Right ventricle myocardium superior (tissue), 1 donor: ENCODE measurements at places on chromosomes 4 and X. TPM values are rescaled to one million over a fixed set of nuclear protein-coding genes. Genes with fewer than 3 reads are reported as not detected.

Gene CT47B1
- total RNA-seq, result not detected

Gene TRIM75
- not detected for total RNA-seq

Gene ASB5
- 2.8 TPM for total RNA-seq

Gene ZNF280C
- total RNA-seq, result 1.0 TPM

Gene IQCM
- total RNA-seq, result not detected

Gene SUPT20HL1
- total RNA-seq, result not detected

Gene SYP
- total RNA-seq, result 1.6 TPM
